ENCODE measurements at places on chromosomes 4 and X.

DNA sequence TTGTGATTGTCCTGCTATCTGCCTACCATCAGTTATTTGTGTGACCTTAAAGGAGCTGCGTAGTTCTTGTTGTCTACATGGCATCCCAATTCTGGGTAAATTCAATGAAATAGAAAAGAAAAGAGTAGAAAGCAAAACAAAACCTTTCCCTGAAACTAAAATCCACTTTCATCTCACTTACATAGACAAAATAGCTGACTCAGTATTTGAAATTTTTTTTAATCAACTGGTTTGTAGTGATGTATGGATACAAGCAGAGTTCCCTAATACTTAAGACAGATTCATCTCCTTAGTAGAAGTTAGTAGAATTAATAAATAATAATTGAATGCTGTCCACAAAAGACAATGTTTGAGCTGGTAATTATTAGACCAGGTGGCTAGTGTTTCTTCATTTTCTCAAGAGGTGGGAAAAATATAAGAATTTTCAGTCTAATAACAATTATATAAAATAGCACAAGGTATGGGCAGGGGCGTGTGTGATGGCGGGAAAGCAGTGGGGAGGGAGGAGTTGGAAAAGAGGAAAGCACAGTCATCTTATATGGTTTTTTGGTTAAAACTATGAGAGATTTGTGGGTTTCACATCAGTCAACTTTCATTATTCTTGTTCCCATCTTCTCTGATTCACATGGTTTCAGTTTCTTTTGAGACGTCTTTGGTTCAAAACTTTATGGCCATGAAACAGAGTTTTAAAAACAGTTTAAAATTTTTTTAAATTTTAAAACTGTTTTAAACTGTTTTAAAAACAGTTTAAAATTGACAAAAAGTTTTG, 275.2 kb downstream of the SPRY1 start:
- no peak for DNase-seq

DNA sequence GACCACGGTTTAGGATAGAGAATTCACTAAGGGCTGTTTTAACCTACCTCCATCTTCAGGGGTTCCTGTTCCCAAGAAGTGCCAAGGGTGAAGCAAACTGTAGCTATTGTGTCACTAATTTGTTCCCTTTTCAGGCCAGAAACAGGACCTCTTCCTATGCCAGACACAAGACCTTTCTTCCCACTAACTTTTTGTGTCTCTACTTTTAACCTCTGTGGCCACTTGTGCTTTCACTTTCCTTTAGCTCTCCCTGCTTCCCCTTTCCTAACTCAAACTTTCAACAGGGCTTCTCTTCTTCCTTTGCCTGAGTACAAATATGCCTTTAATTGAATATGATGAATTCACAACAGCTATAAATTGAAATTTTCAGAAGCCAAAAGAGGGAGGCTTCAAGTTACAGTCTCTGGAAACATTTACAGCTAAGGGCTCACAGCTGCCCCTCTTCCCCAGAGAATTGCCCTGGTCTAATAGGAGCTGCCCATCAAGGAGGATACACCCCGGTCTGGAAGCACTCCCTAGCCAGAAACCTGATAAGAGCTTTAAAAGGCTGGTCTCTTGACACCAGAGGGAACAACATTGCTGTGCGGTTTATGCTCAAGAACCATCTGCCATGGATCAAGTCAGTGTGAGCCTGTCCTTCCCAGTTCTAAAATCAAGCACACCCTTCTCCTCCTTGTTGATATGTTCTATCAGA, 61.7 kb upstream of the PLS3 start:
- no peak for DNase-seq

DNA sequence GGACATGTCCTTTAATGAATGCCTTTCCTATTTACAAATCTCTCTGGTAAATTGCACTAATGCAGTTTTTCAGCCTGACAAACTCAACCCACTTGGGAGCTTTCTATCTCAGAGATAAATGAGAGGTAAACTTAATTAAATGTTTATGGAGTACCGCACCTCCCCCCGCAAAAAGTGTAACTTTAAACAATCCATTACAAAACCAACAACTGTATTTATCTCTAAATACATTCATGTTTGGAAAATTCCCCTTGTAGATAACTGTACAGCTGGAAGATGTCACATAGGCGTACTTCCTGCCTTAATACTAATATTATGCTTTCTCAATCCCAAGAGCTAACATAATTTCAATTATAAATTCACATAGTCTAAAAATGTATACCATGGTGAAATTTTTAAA, 215.5 kb downstream of the LDB2 start:
- no peak for DNase-seq

DNA sequence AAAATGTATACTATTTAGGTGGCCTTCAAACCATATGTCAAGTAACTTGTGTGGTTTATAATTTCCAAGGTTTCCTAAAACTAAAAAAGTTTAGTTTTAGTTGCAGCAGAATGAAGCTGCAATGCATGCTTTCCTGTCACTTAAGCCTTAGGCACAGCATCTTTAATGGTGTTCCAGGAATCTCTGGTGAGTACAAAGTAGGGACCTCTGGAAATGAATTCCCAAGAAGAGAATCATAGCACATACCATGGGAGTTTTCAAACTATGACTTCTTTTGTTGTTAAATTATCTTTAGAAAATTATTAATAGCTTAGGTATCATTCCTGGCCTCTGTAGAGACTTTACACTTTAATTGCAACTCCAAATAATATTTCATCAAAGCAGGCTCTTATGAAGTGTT, 1005.9 kb upstream of the PABPC4L start:
- no peak for DNase-seq

DNA sequence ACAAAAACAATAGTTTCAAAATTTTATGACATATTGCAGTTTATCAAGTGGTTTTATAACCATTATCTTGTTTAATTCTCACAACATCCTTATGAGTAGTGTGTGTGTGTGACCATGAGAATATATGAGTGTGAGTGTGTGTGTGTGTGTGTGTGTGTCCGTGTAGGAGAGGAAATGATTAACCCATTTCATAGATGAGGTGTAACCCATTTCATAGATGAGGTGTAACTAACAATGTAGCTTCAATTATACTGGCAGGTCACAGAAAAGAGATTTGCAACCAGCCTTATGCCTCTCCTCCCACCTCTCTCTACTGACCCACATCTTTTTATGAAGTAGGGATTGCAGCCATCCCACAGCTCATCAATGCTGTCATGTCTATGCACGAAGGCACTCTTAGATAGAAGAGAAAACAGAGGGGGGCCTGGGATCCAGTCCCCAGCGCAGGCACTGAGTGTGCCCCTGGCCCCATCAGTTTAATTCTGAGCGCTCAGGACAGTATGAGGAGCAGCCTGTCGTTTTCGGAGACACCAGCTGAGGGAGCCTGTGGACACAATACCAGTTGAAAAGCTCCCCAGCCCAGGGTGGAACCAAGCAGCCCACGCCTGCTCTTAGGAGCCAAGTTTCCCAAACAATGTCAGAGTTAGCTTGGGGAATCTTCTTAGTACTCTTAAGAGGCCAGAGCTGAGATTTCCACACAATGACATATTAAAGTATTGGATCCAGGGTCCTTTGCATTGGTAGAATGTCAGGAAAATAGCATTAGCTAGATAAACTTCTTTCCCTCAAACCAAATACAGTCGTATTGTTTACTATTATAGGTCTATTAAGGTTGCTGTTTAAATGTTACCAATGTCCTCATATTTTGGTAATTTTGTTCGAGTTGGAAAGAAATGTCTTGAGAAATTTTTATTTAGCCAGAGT, 88.6 kb downstream of the PALLD start:
- DNase-seq, result peak; percentile 84

DNA sequence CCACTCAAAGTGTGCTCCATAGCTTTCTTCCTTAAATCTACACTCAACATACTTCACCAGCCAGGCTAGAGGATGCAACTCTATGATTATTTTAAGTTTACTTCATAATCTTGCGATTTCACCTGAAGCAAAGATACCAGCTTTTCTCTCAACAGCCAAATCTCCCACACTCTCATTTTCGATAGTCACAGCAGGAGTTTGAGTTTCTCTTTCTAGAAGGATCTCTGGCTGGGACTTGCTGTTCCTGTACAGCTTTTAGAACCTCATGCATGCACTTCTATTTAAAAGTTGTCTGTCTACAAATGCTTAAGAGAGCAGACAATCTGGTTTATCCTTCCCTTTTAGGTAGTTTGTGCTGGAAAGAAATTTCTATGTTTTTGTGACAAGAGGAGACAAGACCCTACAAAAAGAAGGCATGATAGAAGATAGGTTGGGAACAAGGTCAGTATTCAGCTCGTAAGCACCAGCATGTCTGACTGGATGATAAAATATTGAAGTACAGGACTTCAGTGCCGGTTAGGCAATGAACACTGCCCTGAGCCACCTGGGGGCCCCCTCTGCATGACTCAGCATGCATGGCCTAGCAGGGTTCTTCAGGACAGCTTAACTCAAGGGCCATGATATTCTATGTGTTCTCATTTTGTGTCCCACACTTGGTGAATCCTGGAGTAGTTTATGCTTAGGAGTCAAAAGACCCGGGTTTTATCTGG, 65.6 kb downstream of the ATXN3L start:
- DNase-seq, result peak; percentile 36

DNA sequence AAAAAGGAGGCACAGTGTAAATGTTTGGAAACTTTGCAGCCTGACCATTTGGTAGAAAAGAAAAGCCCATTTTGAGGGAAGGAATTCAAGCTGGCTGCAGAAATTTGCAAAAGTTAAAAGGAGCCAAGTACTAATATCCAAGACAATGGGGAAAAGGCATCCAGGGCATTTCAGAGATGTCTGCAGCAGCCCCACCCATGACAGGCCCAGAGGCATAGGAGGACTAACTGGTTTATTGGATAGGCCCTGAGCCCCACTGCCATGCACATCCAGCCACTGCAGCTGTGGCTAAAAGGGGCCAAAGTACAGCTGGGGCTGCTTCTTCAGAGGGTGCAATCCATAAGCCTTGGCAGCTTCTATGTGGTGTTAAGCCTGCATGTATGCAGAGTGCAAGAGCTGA, 104.9 kb downstream of the HS3ST1 start:
- DNase-seq, result no peak

DNA sequence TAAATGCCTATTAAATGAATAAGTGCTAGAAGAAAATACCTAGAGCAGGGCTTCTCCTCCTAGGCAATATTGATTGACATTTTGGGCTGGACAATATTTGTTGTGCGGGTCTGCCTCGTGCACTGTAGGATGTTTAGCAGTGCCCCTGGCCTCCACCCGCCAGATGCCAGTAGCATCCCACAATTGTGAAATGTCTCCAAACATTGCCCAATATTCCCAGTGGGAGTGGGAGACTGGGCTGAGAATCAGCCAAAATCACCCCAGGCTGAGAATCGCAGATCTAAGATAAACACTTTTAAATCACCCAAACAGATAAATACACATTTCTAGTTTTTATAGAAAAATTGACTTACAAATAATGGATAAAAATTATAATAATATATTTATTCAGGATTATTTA, 916.2 kb upstream of the LCORL start:
- no peak for DNase-seq

DNA sequence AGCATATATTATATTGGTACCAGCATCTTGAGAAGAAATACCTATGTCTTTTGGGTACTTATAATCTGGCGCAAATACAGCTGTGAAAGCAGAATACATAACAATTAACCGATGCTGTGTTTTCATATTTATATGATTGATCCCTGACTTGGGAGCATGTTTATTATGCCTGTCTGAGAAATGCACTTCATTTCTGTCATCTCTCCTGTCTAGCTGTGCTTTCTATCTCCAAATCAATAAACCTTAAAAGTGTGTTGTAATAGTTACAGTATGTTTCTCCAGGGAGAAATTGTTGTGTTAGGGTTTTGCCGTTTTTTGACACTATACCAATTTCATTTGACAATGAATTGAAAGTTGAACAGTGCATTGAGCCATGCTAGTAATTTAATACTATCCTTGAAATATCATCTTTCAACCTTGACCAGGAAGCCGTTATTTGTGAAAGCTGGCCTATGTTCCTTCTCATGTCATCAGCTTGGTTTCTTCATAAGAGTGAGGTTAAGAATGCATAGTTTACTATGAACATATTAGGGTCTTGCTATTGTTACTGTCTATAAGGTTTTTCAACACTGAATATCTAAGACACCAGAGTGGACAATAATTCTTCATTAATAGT, 206.2 kb upstream of the PCDH18 start:
- DNase-seq, result no peak

DNA sequence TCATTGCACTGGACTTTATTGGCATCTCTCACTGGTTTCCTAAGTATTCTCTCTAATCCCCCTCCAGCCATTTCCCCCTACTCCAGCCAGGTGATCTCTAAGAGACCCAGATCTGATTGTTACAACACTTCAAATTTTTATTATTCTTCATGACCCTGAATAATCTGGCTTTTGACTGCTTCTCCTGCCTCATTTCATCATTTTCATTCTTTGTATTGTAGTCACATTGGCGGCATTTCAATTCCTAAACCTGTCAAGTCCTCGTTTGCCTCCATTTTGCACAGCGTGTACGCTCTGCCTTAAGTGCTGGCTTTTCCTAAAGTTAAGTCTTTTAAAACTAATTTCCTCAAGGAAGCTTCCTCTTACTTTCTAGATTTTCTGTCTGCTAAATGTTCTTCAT, 31.6 kb downstream of the UBE2K start:
- no peak for DNase-seq

DNA sequence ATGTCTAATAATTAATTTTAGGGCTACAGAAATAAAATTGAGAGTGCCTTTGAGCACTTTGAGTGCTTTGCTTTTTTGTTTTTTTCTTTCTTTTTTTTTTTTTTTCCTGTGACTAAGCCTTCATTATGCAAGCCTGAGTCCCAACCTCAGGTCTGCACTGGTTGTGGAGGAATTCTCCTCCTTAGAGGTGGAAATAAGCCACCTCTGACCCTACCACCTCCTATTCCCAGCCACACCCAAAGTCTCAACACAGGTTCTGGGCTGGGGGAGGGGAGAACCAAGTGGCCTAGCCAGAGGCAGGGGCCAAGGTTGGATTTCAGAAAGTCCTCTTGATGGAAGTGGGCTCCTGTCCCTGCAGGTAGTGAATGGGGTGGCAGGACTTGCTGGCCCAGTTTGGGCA, 180.2 kb downstream of the ARAP2 start:
- DNase-seq, result no peak

DNA sequence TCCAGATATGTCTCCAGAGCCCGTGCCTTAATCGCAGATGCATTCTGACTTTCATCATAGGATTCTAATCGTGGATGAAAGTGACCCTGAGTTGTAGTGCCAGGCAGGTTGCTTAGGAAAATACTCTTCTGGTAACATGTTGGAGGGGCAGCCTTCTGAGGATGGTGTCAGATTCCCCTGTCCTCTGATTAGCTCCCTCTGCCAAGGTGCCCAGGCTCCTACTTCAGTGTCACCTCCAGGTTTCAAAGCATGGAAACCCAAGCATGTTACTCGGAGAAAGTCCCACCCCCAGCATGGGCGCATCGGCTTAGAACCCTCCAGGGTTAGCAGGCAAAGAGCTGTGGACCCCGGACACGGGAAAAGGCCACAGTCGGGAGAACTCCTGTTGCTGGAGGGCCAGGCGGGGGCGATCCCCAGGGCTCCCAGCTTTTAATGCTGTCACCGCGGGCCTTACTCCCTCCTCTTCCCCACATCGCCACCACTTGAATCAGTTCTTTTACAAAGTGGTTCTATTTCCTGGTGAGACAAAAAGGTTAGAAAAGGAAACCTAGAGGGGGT, 44.5 kb downstream of the TRIM2 start:
- DNase-seq, result peak; percentile 39

All from NCI-H526 (cell line).